DND-41 (cell line): ENCODE measurements at places on chromosomes 13 and 19.

DNA sequence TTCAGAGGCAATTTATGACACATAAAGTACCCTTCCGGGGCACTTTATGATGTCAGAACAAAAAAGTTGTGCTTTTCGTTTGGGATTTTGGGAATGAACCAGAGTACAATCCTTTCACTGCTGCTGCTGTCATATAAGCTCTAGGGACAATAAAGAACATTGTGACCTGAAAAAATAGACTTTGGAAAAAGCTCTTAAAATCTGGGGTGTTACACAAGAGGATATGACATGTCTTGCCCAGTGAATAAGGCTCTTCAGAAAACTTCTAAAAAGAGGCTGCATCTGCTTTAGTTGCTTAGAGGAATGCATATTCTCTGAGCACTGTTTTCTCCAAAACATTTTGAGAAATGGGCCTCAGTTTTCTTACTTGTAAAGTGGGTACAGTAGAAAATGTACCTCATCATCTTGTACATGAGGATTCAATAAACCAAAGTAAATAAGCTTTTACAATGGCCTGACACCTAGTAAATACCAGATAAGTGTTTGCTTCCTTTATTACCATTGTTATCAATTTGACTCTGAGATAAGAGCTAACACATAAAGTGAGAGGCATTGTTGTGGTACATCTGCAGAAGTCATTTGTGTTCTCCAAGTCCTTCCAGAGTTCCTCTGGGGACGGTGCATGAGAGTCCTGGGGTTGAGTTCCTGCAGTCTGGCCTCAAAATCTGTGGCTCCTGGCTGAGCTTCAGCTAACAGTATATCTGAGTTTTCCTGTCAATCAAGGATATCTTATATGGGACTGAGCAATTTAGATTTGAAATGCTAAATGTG lies 67.4 kb upstream of the EDNRB start:
- no peak overlapping the region for H3K4me3 ChIP-seq
- H3K36me3 ChIP-seq = no peaks in the 10 kb centered on the region
- no peak overlapping the region for H3K27ac ChIP-seq
- no peaks in the 10 kb centered on the region for H3K4me1 ChIP-seq
- DNase-seq = no peak
- peaks cover 10% of the 10 kb centered on the region for H3K27me3 ChIP-seq

DNA sequence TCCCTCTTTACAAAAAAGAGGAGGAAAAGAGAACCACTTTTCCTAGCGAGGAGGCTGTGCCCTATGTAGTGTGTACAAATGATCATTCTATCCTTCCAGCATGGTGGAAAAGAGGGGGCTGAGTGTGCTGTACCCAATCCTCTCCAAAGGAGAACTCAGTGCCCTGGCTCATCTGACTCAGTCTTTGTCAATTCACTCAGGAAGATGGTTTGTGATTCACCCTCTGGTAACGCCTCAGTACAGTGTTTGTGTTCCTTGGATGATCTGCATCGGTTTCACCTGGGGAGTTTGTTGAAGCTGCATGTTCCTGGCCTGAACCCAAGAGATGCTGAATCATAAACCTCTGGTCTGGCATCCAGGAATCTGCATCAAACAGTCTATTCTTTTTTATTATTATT lies 18.3 kb upstream of the ENOX1 start:
- no peak overlapping the region for H3K27ac ChIP-seq
- peaks cover 9% of the 10 kb centered on the region for H3K27me3 ChIP-seq
- DNase-seq = no peak
- no peaks in the 10 kb centered on the region for H3K4me1 ChIP-seq
- no peak overlapping the region for H3K4me3 ChIP-seq

DNA sequence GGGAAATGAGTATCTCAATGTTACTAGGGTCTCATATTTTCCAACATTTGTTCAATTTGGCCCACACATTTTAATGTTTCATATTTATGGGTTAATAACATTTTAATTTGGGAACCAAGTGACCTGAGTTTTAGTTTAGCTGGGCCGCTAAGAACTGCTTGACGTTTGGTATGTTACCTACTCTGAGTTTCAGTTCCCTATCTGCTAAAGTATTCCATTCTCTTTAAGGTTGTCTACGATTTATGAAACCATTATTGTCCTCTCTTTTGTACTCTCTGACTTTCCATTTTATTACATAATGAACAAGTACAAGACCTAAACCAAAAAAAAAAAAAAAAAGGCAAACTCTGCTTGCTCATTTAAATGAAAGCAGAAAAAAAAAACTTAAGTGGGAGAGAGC lies 89.9 kb downstream of the FGF14 start:
- no peaks in the 10 kb centered on the region for H3K36me3 ChIP-seq
- H3K4me1 ChIP-seq = no peaks in the 10 kb centered on the region
- peaks cover 7% of the 10 kb centered on the region for H3K27me3 ChIP-seq
- no peak for DNase-seq
- no peak overlapping the region for H3K27ac ChIP-seq
- H3K4me3 ChIP-seq = no peak overlapping the region

DNA sequence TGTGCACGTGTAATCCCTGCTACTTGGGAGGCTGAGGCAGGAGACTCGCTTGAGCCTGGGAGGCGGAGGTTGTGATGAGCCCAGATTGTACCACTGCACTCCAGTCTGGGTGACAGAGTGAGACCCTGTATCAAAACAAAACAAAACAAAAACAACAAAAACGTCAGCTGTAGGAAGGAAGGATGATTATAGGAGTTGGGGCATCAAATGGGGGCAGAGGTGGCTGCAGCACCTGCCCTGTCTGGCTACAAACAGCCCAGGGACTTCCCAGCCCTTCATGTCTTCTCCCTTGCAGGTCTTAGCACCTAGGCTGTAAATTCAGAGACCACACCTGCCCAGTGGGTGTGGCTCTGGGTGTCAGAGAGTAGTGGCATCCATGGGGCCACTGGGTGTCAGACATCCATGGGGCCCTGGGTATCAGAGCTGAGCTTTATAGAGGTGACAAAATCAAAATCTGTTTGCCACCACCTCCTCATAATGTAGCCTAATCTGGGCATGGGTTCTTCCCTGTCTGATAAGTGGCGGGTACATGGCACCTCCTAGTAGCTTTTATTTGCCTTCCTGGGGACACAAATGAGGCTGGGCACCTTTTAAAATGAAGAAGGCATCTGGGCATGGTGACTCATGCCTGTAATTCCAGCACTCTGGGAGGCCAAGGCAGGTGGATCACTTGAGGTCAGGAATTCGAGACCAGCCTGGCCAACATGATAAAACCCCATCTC lies 4.7 kb upstream of the B3GNT3 start:
- no peaks in the 10 kb centered on the region for H3K27me3 ChIP-seq
- H3K4me3 ChIP-seq = no peak overlapping the region
- DNase-seq = no peak
- H3K36me3 ChIP-seq = peaks cover 21% of the 10 kb centered on the region
- H3K27ac ChIP-seq = no peak overlapping the region

DNA sequence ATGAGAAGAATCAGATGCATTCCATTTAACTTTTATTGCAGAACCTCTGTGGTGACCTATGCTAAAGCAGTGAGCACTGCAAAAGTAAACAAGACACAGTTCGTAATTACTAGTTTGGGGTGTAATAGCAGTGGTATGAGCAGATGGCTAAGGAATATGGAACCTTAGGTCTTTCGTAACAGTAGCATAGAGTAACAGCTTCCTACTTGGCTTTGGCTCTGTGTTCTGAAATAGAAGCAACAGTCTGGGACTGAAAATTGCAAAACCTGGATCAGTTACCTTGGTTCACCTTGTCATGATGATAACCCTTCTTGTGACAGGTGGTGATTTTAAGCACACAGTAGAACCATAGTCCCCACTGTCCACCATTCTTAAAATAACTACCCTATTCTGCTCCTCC lies 303.4 kb downstream of the GPC6 start:
- no peaks in the 10 kb centered on the region for H3K4me1 ChIP-seq
- no peaks in the 10 kb centered on the region for H3K36me3 ChIP-seq
- no peak overlapping the region for H3K27ac ChIP-seq
- H3K4me3 ChIP-seq = no peak overlapping the region

- peaks cover 6% of the 10 kb centered on the region for H3K4me1 ChIP-seq
- peaks cover 9% of the 10 kb centered on the region for H3K27me3 ChIP-seq
- no peak overlapping the region for H3K4me3 ChIP-seq
- no peaks in the 10 kb centered on the region for H3K36me3 ChIP-seq
Measured at GRCh38 chr19:16263141-16263761, 61.4 kb upstream of the KLF2 start.

- H3K27ac ChIP-seq = no peak overlapping the region
- peaks cover 78% of the 10 kb centered on the region for H3K36me3 ChIP-seq
- H3K4me3 ChIP-seq = no peak overlapping the region
- H3K4me1 ChIP-seq = no peaks in the 10 kb centered on the region
- no peaks in the 10 kb centered on the region for H3K27me3 ChIP-seq
Measured at GRCh38 chr19:5063873-5064645, 95.1 kb downstream of the KDM4B start.

DNA sequence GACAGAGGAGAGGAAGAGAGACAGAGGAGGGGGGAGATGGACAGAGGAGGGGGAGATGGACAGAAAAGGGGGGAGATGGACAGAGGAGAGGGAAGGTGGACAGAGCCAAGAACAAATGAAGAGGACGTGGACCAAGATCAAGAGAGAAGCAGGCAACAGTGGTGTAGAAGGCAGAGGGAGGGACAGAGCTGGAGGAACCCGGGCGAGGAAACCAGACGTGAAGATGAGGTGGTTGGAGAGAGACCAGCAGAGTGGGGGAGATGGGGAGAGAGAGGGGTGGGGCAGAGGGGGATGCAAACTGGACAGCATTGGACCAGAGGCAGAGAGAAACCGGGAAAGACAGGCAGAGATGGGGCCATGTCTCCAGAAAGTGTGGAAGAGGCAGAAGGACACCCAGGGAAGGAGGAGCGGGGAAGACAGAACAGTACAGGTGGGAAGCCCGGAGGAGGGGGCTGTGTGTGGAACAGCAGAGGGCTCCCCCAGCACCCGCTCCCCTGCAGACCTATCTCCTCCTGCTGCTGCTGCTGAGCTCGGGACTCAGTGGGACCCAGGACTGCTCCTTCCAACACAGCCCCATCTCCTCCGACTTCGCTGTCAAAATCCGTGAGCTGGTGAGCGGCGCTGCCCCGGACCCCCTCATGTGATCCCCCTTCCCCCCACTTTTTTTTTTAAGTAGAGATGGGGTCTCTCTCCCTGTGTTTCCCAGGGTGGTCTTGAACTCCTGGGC lies 1.3 kb downstream of the FLT3LG start:
- H3K4me3 ChIP-seq = no peak overlapping the region
- peaks cover 9% of the 10 kb centered on the region for H3K36me3 ChIP-seq

- H3K4me3 ChIP-seq = no peak overlapping the region
- peaks cover 16% of the 10 kb centered on the region for H3K27me3 ChIP-seq
- H3K36me3 ChIP-seq = no peaks in the 10 kb centered on the region
- no peak overlapping the region for H3K27ac ChIP-seq
- H3K4me1 ChIP-seq = no peaks in the 10 kb centered on the region
Measured at GRCh38 chr19:41480336-41480735, 37.4 kb downstream of the ERICH4 start.

DNA sequence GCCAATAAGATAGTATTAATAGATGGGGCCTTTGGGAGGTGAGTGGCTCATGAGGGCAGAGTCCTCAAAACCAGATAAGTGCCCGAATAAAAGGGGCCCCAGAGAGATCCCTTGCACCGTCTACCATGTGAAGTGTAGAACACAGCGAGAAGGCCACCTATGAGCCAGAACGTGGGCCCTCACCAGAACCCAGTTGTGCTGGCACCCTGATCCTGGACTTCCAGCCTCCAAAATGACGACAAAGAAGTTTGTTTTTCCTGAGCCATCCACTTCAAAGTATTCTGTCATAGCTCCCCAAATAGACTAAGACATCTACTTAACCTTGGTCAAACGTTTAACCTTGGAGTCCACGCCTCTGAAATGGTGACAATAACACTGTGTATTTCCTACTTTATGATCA lies 158.1 kb downstream of the EFNB2 start:
- DNase-seq = no peak
- H3K27me3 ChIP-seq = no peaks in the 10 kb centered on the region
- no peaks in the 10 kb centered on the region for H3K36me3 ChIP-seq

GRCh38 chr13:110216398-110217041 lies 90.4 kb downstream of the COL4A1 start:
- no peaks in the 10 kb centered on the region for H3K36me3 ChIP-seq
- H3K4me1 ChIP-seq = no peaks in the 10 kb centered on the region
- no peak overlapping the region for H3K4me3 ChIP-seq

DNA sequence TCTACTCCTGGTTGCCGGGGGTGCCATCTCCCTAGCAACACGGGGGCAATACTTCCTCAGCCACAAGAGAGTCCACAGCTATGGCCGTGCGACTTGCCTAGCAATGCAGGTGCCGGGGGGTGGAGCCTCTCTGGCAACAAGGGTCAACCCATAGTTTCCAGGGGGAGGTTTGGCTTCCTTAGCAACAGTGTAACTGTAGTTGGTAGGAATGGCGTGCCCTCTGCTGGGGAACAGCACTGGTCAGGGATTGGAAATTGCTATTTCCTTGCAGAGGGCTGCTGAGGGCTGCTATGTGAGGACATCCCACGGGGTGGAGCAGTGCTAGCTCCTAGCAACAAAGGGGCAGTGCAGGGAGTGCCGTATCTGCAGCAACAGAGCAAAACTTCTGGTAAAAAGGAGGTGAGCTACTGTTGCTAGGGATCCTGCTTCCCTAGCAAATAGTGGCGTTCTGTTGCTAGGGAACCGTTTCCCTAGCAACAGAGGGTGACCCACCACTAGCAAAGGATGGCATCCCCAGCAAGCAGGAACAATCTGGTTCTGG lies 7.0 kb upstream of the TMC4 start:
- no peak overlapping the region for H3K27ac ChIP-seq
- DNase-seq = no peak
- H3K4me1 ChIP-seq = no peaks in the 10 kb centered on the region
- peaks cover 37% of the 10 kb centered on the region for H3K36me3 ChIP-seq
- H3K27me3 ChIP-seq = no peaks in the 10 kb centered on the region
